Hepatocyte (in vitro differentiated cells): ENCODE measurements at places on chromosomes 2 and 18.

GRCh38 chr2:221137385-221137784 lies 434.7 kb downstream of the EPHA4 start:
- DNase-seq, result no peak

DNA sequence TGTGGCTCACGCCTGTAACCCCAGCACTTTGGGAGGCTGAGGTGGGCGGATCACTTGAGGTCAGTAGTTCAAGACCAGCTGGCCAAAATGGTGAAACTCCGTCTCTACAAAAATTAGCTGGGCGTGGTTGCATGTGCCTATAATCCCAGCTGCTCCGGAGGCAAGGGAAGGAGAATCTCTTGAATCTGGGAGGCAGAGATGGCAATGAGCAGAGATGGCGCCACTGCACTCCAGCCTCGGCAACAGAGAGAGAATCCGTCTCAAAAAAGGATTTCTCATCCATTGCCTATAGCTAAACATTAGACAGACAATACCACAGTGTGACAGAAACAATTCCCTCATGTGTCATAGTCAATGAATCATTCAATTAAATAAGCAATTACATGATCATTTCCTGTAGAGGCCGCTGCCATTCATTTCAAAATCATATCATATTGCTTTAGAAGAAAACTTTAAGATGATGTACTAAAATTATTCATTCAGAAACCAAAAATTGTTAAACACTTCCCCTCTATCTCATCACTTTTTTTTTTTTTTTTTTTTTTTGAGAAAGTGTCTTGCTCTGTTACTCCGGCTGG lies 69.5 kb upstream of the TGIF1 start:
- no peak for DNase-seq

DNA sequence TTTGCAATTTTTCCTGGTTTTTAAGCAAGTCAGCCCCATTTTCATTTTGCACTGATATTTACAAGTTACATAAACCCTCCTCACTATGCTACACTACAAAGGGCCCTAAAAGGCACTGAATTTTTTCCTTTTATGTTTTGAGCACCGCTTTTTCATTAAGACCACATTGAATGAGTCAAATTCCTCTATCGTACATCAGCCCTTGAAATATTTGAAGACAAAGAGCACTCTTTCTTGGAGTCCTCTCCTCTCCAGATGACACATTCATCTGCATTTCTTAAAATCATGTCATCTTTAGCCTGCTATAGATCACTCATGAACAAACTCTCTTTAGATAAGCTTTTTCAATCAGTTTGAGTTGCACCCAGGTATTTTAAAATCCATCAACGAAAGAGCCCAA lies 306.6 kb upstream of the SOX11 start:
- DNase-seq, result no peak

DNA sequence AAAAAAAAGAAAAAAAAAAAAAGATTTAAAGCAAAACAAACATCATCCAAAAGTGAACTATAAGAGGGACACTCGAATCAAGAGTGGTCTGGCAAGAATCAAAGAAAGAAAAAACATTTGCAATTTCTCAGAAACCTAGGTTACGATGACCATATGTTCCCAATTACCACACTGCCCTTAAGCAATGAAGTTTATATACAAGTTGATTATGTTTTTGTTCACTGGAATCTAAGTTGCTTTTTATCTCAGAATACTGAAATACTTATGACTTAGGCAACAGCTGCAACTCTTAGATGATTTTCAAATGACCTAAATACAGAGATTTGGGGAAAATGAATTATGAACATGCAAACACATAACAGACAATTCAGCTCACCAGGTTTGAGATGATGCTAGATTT lies 597.1 kb upstream of the CHAC2 start:
- DNase-seq, result no peak
